ENCODE measurements at places on chromosomes 3 and 15.

GRCh38 chr3:10244009-10244408 is 4.2 kb upstream of the TATDN2 start:
- no peak for DNase-seq

GRCh38 chr15:39704689-39705088 is 78.0 kb downstream of the FSIP1 start:
- DNase-seq, result peak; percentile 35

GRCh38 chr3:51934139-51934850 is 7.4 kb downstream of the RRP9 start:
- no peak for DNase-seq

DNA sequence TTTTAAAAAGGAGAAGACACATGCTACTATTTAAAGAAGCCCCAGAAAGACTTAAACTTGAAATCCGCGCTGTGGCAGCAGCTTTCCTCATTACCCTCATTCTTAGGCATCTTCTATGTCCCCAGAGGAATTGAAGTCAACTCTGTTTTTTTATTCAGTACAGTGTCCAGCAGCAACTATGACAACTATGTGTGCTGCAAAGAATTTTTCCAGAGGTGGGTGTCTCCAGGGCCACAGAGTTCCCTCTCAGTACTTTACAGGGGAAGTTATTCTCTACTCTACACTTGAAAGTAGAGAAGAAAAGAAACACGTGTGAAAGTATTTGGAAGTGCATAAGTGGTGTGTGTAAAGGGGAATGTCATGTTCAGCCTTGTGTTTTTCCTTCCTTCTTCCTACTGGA is 32.0 kb downstream of the GATM start:
- no peak for DNase-seq

DNA sequence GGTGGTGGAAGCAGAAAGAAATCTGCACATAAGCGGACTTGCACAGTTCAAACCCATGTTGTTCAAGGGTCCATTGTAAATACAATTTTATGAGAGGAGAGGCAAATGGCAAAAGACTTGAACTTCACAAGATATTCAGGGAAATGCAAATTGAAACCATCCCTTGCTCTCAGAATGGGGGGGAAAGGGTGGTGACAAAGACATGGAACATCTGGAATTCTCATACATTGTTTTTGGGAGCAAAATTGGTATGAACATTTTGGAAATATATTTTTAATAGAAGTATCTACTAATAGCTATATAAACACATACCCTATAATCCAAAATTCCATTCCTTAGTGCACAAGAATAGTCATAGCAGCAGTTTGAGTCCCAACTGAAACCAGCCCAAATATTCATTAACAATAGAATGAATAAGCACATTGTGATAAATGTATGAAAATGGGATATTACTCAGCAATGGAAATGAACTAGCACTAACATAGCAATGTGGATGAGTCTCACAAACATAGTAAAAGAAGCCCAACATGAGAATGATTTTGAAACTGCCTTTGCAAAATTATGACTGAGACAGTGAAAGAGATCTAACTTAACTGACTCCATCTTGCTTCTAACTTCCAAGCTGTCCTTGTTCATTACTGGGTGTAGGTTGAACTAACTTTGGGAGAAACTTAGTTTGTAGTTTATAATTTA is 77.2 kb downstream of the CD200R1L start:
- DNase-seq, result peak; percentile 71

GRCh38 chr15:57927091-57927631 is 138.3 kb downstream of the ALDH1A2 start:
- no peak for DNase-seq

GRCh38 chr15:75104804-75105557 is 81.6 kb downstream of the PPCDC start:
- peak; percentile 97 for DNase-seq

DNA sequence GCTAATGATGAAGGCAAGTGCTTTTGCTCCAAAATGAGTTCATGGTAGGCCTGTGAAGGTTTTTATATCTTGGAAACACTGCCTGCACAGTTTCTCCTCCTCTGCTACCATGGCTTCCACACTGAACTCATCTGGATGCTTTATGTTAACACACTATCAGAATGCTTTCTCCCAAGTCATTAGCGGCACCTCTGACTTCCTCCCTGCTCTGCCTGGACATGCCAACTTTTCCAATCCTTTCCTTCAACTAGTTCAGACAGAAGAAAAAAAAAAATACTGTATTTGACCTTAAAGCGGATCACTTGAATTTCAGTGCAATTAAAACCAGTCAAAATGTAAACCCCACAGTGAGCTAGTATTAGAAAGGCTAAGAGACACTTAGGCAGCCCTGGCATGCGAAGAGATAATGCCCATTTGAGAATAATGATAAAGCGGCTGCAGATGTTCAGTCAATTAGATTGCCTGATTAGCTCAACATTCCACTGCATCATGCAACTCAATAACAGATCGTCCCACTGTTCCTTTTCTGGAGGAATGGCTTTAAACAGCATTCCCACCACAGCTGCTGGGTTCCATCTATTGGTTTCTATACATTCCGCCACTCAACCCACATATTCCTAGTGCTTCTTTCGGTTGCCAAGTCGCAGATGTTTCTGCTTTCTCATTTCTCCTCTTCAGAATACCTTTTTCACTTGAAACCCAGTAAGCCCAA is 51.7 kb downstream of the CNTN3 start:
- DNase-seq, result no peak

- DNase-seq, result no peak
These were observed 67.3 kb upstream of the TRIM42 start for GRCh38 chr3:140610544-140610943.

- peak; percentile 77 for DNase-seq
These were observed at the start of gene BLOC1S6 for GRCh38 chr15:45587095-45587862. TSS of gene BLOC1S6 (plus strand) at chr15:45587379. CDS start at chr15:45587444, 65 bp downstream.

DNA sequence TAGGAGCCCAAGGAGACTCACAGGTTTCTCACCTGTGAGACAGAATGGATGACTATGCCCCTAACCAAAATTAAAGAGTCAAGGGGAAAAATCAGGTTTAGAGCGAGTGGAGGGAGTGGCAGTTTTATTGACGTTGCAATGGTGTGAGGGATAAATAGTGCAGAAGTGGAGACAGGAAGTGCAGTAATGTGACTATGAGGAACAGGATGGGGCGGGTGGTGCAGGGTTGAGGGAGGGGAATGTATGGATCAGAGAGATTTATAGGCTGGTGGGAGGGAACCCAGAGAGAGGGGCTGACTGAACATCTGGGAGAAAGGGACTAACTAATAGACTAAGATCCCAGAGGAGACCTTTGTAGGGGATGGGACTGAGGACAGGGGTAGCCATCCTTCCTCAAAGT is 26.5 kb downstream of the EIF2AK4 start:
- DNase-seq, result no peak

- DNase-seq, result peak; percentile 87
These were observed 113.3 kb downstream of the PDCD6IP start for GRCh38 chr3:33911525-33912322.

DNA sequence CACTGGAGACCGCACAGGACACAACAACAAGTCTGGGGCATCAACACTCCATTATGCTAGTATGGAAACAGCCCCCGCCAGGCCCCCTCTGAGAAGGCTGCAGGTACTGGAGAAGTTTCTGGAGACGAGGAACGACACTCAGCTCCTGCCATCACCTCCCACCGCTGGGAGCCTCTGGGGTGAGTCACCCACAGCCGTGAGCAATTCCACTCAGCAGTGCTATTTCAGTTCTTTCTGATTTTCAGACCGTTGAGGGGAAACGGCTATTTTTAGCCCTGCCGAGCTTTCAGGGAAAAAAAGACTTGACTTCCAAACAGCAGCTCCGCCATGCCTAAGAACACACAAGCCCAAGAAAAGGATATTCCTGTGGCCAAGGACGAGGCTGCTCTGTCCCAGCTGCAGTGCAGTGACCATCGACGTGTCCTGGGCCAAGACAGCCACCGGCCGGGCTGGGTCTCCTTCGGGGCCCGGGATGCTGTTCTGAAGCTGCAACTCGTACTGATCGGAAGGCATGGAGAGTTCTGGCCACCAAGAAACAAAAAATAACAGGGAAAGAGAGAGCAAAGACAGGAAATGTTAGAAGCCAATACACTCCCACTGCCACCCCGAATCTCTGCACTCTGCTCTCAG is 40.8 kb downstream of the NUP210 start:
- peak; percentile 4 for DNase-seq

GRCh38 chr15:85555875-85556617 is 175.6 kb downstream of the AKAP13 start:
- DNase-seq, result no peak

DNA sequence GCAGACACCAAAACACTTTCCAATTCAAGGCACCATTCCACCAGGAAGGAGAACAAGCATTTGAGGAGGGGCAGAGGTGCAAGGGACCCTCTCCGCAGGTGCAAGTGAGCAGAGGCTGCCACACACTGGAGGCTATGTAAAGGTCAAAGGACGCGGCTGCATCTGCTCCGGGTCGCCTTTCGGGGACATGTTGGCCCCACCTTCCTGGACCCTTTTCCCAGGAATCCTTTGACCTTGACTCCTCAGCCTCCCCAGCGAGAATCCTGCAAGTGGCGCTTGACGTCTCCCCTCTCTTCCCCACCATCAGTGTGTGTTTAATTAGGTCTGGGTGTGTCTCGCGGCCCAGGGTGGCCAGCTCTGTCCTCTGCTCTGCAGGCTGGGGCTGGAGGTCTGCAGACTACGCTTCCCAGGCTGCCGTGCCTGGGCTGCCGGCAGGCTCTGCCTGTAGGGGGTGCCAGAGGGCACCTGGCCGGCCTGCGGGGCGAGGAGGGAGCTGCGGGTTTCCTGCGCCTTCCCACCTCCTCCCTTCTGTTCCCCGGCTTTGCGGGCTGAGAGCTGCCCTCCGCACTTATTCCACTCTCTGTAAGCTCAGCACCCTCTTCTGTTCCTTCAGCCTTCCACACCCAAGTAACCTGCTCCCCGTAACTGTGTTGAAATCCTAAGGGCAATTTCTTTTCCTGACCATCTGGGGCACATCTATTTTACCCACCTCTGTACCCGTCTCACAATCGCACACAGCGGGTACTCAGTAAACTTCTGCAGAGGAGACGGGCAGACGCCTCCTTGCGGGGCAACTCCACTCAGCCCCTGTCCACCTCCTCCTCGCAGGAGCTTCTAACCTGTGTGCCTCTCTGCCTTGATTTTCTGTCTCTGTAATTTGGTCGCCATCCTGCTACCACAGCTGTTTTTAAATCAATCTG is 129.8 kb downstream of the NSMCE3 start:
- no peak for DNase-seq

- DNase-seq, result peak; percentile 93
These were observed 31.8 kb downstream of the CCNL1 start for GRCh38 chr3:157127831-157128767.

DNA sequence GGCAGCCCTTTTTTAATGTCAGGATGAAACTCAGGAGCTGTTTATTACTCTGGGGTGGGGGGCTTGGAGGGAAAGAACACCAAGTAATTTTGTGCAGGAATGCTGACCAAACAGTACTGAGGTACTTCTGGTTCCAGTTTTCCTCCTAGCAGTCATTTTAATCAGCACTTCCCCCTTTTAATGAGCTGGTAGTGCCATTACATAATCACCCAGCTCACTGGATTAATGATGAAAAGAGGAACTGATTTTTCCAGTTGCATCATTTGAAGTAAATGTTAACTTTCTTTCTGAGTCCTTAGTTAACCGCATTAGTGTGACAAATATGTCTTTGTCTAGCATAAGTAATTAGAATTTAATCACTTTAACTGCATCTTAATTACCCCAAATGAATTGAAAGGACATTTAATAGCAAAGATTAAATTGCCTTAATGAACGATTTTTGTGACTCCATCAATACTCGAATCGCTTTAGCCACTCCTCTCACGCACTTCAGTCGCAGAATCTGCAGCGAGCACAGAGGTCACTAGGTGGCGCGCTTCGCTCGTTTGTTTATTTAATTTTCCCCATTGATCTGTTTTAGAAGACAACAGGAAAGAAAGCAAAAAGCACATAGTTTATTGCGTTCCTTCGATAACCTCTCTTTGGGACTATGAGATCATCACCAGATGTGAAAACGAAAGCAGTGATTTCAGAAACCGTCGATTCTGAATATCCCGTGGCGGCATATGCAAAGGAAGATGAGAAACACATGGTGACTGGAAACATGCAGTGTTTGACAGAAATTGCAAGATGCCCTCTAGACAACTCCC is 9.8 kb downstream of the ONECUT1 start:
- DNase-seq, result no peak

- peak; percentile 68 for DNase-seq
These were observed 3.8 kb downstream of the IL1RAP start for GRCh38 chr3:190517687-190518086.

- DNase-seq, result peak; percentile 2
These were observed 388.4 kb upstream of the NDN start for GRCh38 chr15:24075420-24076089.

- DNase-seq, result no peak
These were observed 43.2 kb upstream of the BOC start for GRCh38 chr3:113167825-113168801.

GRCh38 chr15:27057904-27058645 is 87.1 kb downstream of the GABRG3 start:
- no peak for DNase-seq

DNA sequence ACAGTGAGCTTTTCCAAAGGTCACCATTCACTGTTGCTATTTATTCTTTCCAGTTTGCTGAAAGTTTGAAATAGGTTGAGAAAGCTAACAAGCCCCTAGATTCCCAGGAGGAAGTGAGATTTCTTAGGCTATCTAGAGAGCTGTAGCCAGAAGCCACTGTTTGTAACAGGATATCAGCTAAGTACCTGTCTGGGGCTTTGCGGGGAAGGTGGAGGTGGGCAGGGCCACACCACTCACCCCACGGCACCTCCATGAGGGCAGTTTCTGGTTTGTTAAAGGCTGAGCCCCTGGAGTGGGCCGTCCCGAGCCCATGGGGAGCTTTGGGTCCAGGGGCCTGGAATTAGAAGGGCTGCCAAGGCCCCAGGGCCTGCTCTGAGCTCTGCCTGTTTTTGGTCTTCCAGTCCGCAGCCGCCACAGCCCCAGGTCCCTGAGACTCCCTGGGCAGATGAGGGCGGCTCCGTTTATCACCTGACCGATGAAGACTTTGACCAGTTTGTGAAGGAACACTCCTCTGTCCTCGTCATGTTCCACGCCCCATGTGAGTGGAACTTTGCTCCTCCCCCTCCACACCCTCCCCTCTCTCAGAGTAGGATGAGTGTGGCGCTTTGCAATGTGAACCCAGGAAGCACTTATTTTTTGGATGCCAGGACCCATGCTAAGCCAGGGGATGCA is 63.4 kb downstream of the PDIA5 start:
- no peak for DNase-seq

DNA sequence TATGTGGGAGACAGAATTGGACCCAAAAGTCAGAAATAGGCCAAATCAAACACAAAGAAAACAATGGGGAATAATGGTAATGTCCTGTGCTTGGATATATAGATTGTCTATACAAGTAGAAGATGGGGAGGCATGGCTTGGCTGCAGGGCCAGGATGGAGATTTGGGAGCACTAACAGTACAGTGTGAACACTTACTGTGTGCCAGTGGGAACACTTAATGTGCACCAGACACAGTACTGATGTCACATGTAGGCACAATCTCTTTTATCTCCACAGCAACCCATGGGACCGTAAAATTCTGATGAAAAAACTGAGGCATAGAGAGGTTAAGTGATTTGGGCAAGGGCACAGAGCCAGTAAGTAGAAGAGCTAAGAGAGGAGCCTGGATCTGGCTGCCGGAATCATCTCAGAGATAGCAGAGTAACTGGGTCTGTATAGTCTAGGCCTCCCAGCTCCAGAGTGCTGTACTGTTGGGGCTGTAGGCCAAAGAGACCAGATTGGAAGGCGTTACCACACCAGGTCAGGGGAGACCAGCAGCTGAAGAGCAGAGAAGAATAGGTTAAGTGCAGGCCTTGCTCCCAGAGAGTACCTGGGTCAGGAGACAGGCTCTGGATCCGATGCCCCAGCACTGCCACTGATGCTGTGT is 63.3 kb downstream of the RLBP1 start:
- no peak for DNase-seq

All from foreskin keratinocyte (primary cell).